ENCODE measurements at places on chromosomes 1 and 21. TPM values are rescaled to one million over a fixed set of nuclear protein-coding genes. Genes with fewer than 3 reads are reported as not detected.

Gene ZNF670
- total RNA-seq, result 6.2 TPM

- DNase-seq, result no peak
Measured at GRCh38 chr1:171220081-171220420, 28.2 kb upstream of the FMO1 start.

Gene RPRD2
- 7.8 TPM for total RNA-seq

Gene FAM177B
- not detected for total RNA-seq
